ENCODE measurements at places on chromosomes 13 and 19.

GRCh38 chr13:18998389-18998788, 183.2 kb downstream of the TUBA3C start:
- no peak for DNase-seq

- DNase-seq: no peak
Observed at GRCh38 chr19:19628501-19629134, 598 bp upstream of the LPAR2 start.

GRCh38 chr13:40987606-40988280, 31.4 kb downstream of the ELF1 start:
- DNase-seq: no peak

DNA sequence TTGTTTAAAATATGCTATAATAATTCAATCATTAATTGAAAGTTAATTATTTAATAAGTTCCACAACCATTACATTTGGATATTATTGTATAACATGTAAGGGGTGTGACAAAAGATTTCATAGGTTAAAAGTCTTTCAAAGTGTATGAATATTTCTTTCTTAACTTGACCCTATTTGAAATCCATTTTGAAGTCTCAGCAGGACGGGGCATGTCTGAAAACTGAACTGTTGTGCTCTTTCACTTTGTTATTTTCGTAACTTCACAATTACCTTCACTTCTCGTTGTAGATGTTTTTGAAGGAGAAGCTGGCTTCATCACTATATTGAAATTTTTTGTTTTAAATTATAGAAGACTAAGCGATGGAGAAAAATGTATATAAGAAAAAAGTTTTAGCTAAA, 1775.7 kb downstream of the PCDH9 start:
- DNase-seq: no peak

DNA sequence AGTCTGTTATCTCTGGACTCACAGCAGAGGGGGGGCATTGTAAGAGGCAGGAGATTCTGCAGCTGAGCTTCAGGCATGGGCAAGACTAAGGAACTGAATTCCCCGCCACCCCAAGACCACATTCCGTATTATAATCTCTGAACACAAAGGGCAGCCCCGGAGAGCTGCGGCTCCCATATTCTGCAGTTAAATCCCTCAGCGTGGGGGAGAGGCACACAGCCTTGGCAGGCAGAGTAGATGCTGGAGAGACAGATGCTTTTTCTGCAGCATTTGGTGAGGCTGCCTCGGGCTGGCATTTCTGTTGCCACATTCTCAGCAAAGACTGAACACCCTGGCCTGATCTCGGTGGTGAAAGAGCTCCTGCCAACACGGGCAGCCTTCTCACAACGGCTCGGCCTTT, 12.9 kb downstream of the CHAF1A start:
- no peak for DNase-seq

DNA sequence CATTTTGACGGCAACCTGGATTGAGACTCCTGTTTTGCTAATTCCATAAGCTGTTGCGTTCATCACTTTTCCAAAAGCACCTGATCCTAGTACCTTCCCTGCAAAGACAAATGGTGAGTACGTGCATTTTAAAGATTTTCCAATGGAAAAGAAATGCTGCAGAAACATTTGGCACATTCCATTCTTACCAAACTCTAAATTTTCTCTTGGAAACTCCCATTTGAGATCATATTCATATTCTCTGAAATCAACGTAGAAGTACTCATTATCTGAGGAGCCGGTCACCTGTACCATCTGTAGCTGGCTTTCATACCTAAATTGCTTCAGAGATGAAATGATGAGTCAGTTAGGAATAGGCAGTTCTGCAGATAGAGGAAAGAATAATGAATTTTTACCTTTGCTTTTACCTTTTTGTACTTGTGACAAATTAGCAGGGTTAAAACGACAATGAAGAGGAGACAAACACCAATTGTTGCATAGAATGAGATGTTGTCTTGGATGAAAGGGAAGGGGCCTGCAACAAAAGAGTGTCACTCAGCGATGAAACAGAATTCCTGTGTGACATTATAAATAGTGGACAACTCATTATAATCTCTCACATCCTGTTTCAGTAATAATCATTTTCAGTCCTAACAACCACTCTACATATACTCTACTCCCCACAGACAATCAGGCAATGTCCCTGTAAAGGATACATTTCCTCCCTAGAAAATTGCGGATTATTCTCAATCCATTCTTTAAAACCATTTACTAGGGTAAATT, 45.6 kb upstream of the URAD start:
- no peak for DNase-seq

GRCh38 chr19:42401365-42402303, 11.5 kb upstream of the CNFN start:
- peak; percentile 76 for DNase-seq

- DNase-seq: no peak
Observed at GRCh38 chr13:101660711-101661110, 208.2 kb downstream of the ITGBL1 start.

- no peak for DNase-seq
Observed at GRCh38 chr19:47057328-47057727, 8.9 kb upstream of the TMEM160 start.

GRCh38 chr19:48069435-48069834, 25.6 kb upstream of the CABP5 start:
- no peak for DNase-seq

GRCh38 chr13:106372199-106373155, 163.0 kb downstream of the EFNB2 start:
- DNase-seq: peak; percentile 41

DNA sequence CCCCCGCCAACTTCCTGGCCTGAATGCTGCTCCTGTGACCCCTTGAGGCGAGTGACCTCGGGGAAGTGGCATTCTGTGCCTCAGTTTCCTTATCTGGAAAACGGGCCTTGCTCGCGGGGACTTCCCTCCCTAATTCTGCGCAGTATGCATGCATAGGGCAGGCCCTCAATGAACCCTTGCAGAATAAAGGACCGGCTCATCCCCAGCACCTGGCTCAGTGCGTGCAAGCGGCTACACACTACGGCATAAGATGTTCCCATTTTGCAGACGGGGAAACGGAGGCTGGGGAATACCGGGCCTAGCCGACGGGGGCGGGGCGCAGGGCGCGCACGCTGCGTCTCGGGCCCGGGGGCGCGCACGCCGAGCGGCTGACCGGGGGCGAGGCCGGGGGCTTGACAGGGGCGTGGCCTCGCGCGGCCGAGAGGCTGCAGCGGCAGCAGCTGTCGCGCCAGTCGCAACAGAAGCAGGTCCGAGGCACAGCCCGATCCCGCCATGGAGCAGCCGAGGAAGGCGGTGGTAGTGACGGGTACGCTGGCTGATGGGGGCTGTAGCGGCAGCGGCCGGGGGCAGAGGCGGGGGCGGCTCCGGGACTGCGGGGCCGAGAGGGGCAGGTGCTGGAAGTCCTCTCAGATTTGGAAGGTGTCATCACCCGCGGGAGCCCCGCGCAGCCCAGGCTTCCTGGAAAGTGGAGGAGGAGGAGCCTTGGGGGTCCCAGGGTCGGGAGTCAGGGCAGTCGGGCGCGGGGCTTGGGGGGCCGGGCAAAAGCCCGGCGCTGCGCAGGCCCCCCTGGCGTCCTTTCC, at the start of gene PGPEP1:
Gene PGPEP1 (plus strand): TSS at position 409 of the 800 bp plus-strand sequence. CDS start 84 bp downstream, at position 493.
- peak; percentile 50 for DNase-seq

- no peak for DNase-seq
Observed at GRCh38 chr19:50475101-50475568, 1.2 kb upstream of the EMC10 start.

DNA sequence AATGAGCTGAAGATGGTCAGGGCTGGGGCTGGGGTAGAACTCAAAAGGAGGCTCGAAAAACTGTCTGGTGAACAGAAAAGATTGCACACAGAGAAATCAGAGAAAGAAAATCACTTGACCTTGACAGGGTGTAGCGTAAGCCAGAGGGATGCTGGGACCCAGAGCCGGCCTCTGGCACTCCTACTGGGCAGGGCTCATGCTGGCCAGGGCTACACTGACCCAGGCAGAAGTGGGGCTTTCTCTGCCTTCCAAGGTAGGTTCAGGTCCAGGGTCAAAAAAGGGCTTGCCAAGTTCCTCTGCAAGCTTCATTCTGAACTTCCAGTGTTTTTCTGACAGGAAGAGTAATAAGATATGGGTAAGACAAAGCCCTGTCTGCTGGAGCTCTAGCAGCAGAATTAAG, 56.2 kb downstream of the LATS2 start:
- no peak for DNase-seq

- DNase-seq: no peak
Observed at GRCh38 chr13:95893861-95894260, 159.3 kb downstream of the UGGT2 start.

DNA sequence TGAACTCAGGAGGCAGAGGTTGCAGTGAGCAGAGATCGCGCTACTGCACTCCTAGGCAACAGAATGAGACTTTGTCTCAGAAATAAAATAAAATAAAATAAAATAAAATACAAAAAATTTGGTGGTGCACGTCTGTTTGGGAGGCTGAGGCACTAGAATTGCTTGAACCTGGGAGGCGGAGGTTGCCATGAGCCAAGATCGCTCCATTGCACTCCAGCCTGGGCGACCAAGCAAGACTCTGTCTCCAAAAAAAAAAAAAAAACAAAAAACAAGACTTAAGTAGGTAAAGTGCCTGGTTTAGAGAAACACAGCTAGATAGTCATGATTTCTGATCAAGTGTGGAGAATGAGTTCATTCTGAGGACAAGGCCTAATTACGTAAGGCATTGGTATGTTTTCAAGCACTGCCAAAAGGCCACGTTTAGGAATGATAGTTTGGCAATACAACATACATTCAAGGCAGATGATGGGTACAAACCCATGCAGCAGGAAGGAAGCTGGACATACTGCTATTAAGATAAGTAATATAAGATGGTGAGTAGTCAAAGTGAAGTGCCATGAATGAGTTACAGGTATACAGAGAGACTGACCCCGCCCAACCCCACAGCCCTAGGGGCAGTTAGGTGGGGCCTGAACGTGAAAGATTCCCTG, 4.8 kb upstream of the UCHL3 start:
- DNase-seq: no peak

GRCh38 chr19:39325778-39326665, 5.4 kb upstream of the LRFN1 start:
- DNase-seq: peak; percentile 33

- peak; percentile 29 for DNase-seq
Observed at GRCh38 chr19:49570997-49571676, 9.2 kb downstream of the NOSIP start.

- DNase-seq: no peak
Observed at GRCh38 chr19:45905011-45905410, 2.6 kb upstream of the MYPOP start.

DNA sequence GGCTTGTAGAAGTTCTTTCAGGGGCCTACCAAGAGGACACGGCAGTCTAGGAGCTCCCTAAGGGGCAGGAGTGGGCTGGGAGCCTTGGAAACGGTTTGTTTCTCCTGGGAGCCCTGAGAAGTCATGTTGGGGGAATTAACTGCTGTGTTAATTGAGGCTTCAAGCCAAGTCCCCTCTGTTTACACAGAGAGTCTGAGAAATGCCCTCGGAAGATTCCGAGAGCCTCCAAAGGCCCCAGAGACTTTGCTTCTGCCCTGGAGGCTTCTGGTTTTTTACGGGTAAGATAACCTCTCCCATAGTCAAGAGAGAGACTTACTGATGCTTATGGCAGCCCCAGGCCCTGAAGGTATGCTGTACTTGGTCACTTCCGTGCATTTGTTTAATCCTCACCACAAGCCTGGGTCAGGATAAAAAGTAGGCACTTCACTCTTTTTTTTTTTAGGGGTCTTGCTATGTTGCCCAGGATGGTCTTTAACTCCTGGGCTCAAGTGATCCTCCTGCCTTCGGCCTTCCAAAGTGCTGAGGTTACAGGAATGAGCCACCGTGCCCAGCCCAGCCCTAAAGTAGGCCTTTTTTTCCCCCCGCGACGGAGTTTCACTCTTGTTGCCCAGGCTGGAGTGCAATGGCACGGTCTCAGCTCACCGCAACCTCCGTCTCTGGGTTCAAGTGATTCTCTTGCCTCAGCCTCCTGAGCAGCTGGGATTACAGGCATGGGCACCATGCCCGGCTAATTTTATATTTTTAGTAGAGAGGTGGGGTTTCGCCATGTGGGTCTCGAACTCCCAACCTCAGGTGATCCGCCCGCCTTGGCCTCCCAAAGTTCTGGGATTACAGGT, 15.2 kb downstream of the IER2 start:
- no peak for DNase-seq

GRCh38 chr13:107466326-107467099, 748.8 kb downstream of the LIG4 start:
- DNase-seq: no peak

DNA sequence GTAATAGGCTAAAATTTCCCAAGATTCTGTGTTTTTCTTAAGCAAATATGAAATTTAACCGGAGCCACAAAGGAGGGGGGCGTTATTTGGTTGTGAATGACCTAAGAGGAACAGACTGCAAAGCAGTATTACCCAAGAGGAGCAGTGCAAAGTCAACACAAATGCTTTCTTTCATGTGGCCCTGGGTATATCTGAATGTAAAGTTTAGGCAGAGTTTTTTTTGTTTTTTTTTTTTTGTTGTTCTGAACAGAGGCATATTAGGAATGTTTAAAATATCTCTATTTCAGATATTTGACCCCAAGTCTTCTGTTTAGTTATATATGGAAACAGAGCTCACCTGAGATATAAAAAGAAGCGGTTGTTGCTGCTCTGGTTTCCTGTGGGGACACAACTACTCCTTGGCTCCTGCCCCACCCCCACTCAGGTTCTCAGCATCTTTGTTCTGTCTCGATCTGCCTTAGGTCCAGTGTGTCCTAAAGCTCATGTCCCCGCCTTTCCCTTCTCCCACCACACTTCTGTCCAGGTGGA, 220.7 kb downstream of the RFC3 start:
- no peak for DNase-seq

DNA sequence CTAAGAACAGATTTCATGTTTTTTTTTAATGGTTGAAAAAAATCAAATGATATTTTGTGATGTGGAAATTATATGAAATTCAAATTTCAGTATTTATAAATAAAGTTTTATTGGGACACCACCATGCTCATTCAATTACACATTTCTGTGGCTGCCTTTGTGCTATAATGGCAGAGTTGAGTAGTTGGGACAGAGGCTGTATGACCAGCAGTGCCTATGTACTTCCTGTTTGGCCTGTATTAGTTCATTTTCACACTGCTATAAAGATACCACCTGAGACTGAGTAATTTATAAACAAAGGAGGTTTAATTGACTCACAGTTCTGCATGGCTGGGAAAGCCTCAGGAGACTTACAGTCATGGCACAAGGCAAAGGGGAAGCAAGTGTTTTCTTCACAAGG, 33.6 kb downstream of the AKAP11 start:
- DNase-seq: no peak

- DNase-seq: no peak
Observed at GRCh38 chr13:91389186-91389585, 9.2 kb upstream of the GPC5 start.

DNA sequence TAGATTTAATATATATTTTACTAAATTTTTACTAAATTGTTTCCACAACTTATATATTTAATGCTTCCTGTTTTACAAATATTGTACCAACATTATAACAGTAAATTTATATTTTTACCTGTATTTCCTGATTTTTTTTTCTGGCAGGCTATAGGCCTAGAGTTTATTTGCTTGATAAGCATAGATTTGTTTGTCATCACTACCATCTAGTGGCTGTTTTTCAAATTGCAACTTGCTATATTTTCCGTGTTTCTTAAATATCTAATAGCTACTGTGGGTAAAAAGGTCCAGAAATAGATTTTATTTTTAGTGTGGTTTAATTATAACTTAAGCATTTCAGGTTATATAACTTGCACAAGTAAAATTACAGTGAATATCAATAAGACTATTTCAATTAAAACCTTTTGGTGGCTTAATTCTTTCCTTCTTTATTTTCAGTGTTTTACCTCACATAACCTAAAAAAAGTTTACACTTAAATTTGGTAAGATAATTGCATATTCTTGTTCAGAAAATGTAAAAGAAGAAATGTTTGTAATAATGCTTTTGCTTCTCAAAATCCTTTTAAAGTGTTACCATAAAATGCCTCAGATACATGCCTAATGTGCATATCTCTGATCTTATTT, 60.6 kb downstream of the NDFIP2 start:
- no peak for DNase-seq
